ENCODE measurements at places on chromosomes 3 and 15.

GRCh38 chr15:91243826-91244225 is 143.8 kb downstream of the SV2B start:
- DNase-seq: no peak

DNA sequence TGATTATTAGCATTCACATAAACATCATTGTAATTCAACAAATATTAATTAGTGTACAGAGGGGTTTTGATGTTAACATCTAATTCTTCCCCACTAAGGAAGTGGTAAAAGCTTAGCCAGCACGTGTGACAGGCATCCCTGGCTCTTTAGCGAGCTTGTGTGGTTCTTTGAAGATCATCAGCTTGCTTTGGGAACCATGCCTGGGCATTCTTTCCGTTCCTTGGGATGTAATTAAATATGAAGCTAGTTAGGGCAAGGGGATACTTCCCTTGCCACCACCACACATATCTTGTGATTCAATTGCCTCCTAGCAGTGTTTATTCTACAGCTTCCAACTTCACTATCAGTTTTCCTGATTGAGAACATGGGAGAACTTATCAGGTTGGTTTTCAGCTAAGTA is 246.5 kb downstream of the MYRIP start:
- DNase-seq: no peak

DNA sequence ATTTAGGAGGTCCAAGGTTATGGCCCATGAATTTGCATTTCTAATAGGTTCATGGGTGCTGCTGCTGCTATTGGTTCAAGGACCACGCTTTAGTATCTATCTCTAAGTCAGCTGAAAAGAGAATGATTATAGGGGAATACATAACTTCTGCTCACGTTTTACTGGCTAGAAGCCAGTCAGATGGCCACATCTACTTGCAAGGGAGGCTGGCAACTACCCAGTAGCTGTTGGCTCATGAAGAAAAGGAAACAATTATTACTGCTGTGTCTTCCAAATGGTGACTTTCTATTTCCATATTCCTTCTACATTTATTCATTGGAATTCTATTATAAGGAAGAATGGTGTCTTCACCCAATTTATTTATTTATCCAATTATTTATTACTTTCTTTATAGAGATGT is 54.2 kb downstream of the SLC25A36 start:
- no peak for DNase-seq

DNA sequence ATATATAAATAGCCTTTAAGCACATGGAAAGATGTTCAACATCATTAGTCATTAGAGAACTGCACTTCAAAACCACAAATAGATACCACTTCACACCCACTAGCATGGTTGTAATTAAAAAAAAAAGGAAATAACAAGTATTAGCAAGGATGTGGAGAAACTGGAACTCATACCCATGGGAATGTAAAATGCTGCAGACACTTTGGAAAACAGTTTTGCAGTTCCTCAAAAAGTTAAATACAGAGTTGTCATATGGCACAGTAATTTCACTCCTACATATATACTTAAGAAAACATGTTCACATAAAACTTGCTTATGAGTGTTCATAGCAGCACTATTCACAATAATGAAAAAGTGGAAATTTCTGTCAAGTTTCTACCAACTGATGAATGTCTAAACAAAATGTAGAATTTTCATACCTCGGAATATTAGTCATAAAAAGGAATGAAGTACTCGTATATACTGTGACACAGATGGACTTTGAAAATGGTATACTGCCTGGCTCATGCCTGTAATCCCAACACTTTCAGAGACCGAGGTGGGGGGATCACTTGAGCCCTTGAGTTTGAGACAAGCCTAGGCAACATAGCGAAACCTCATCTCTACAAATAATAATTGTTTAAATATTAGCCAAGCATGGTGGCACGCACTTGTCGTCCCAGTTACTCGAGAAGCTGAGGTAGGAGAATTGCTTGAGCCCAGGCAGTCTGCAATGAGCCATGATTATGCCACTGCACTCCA is 28.1 kb downstream of the BCL2A1 start:
- no peak for DNase-seq

DNA sequence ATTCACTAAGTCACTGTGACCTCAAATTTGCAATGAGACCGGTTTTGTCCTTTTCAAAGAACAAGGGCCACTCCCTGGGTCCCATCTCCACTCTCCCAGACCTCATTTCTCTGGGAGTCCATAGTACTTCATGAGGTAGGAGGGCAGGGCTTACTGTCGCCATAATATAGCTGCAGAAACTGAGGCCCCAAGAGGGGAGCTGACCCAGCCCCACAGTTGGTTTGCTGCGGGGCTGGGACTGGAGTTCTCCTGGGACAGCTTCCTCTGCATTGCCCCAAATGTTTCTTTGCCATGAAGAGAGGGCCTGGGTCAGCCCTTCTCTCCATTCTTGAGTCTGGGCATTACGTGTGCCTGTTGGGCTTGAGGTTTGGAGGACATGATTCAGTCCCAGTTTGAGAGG is 60.1 kb downstream of the ITGA11 start:
- DNase-seq: no peak

- DNase-seq: no peak
These were observed 26.7 kb downstream of the C3orf20 start for GRCh38 chr3:14701676-14702075.

DNA sequence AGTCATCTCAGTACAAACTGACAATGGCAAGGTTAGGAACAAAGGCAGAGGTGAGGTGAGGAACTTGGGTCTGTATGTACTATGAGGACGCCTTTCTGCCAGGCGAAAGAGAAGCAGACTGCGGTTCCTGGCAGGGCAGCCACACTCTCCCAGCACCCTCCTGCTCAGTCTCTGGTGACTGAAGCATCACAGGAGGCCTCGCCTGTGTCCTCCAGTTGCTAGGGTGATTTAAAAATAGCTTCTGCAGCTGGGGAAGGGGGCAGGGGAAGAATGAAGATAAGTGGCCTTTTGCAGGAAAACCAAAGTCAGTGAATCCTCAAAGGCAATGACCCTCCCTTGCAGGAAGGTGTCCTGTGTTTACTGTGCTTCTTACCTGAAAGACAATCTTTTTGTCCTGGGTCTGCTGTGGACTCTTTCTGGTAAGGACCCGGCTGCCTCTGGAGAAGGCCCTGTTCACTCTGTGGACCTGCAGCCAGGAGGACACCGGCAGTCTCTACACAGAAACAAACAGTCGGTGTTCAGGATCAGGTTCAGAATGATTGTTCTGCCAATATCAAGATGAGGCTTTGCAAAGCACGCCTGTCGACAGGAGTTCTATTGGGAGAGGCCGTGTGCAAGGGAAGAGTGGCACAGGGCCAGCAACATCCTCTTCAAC is 65.7 kb upstream of the DGKG start:
- DNase-seq: no peak

- no peak for DNase-seq
These were observed 43.1 kb downstream of the MEIS2 start for GRCh38 chr15:37057256-37057655.

DNA sequence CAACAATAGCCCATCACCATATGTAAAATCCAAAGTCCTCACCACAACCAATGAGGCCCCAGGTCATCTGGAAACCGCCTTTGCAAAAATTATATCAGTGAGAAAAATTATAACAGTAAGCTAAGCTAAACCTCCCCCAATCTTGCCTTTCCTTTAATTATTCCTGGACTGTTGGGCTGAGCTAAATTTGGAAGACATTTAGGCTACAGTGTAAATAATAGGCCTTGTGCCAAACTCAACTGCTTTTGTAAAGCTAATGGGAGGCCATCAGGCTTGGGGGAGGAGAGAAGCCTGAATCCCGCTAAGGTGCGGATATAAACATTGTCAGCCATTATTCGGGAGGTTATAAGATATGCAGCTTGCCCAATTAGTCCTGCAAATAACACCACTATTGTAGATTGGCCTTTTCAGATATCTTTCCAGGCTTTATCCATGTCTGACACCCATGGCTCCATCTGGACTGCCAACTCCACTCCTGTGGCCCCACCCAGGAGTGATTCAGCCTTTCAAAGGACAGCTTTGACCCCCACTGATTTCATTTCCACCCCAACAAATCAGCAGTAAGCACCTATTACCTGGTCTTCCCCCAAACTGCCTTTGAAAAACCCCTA is 53.0 kb upstream of the CA12 start:
- no peak for DNase-seq

DNA sequence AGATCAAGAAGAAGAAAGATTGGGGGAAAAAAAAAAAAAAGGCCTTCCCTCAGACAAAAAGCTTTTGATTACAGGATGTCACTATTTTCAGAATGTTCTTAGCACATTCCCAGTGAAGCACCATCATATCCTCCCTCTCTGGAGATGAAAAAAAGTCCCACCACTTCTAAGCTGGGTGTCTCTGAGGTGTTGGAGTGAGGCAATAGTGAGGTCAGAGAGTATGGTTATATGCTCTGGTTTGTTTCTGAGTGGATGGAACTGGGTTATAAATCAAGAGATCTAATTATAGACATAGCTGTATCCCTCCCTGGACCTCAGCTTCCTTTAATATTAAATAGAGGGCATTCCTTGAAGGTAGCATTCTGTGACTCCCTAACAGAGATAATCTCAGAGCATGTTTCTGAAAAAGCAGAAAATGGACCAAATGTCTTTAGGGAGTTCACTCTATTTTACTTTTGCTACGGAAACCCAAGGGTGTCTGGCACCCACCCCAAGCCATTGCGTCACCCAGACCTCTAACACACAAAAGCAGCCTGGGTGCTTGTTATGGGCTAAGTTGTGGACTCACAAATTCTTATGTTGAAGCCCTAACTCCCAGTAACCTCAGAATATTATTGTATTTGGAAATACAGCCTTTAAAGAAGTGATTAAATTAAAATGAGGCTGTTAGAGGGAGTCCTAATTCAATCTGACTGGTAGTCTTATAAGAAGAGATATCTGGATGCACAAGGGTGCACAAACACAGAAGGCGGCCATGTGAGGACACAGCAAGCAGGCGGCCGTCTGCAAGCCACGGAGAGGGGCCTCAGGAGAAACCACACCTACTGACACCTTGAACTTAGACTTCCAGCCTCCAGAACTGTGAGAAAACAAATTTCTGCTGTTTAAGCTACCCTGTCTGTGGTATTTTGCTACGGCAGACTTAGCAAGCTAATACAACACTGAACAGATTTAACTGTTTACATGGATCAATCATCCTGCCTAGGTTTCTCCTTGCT is 81.5 kb downstream of the MB21D2 start:
- DNase-seq: no peak

DNA sequence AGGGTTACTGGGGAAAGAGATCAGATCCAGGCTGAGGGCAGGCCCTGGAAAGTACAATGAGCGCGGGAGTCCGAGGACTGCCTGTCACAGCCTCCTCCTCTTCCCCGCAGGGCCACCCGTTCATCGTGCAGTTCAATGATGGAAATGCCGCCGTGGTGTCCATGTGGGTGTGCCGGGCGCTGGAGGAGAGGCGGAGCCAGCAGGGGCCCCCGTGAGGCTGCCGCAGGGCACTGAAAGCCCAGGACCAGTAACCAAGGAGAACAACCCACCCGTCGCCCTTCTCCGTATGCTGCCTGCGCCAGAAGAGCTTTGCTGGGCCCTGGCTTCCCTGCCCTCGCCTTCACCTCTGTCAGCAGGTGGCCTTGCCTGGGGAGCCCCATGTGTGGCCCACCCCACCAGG is 18.8 kb upstream of the SKOR1 start:
- no peak for DNase-seq

- no peak for DNase-seq
These were observed 102.9 kb downstream of the FNDC3B start for GRCh38 chr3:172142051-172142863.

DNA sequence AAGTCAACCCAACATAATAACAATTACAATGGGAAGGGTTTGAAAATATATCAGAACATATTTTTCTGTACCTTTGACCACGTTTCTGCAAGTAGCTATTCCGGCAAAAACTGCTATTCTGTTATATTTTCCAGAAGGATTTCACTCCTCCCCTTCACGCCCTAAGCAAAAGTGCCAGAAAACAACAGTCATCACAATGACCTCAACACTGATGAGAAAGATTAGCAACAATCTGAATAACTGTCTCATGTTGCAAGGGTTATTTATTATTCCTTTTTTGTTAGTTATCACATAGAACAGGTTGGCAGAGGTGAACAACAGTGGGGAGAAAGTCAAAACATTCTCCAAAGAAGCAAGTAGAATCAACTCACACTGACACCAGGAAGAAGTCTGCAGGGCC is 269.4 kb upstream of the ARRDC4 start:
- DNase-seq: no peak

DNA sequence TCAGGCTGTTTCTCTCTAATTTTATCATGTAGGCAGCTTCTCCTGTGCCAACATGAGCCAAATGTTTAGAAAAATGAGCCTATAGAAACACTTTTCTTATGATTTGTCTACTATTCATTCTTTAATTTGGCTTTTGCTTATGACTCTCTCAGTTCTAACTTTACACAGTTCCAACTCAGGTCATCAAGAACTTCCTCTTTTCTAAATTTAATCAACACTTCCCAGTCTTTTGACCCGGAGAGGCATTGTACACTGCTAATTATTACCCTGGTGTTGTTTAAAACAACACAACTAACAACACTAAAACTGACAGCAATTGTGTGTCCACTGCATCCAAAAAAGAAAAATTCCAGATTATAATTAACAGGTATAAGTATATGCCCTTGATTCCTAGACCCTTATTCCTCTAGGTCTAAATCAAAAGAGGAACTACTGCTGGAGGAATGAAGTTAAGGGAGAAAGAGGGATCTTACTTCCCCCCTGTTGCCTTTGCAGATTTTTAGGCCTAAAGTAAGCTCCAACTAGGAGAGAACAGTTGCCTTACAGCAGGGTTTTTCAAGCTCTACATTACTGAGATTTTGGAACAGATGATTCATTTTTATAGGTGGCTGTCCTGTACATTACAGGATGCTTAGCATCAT is 332.2 kb upstream of the GOLIM4 start:
- no peak for DNase-seq

- DNase-seq: no peak
These were observed 11.8 kb upstream of the SEC13 start for GRCh38 chr3:10332481-10333348.

DNA sequence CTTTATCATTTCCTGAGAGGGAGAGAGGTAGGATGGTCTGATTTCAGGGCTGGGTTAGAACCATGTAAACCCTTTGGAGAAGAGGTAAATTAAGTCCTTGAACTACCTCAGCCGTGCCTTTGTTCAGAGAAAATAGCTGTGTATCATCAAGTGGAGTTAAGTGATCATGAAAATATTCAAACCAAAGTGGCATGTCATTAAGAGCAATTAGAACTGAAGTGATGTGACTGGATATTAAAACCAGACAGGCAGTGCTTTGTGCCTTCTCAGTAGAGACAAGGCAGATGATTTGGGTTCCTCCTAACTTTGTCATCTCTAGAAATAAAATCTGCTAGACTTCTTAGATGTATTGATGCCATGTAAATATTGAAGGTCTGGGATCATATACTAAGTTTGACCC is 171.5 kb downstream of the IL5RA start:
- no peak for DNase-seq

Data from stimulated activated CD8-positive, alpha-beta memory T cell treated with anti-CD3 and anti-CD28 coated beads, Interleukin-15, amount 100 ng/mL, for 24 hours (primary cell).